ENCODE measurements at places on chromosomes 6 and 20.

GRCh38 chr6:27760464-27760863 is 151.7 kb downstream of the OR2B2 start:
- no peak for DNase-seq

- DNase-seq, result no peak
Measured at GRCh38 chr6:11947575-11947974, 64.5 kb upstream of the HIVEP1 start.

- no peak for DNase-seq
Measured at GRCh38 chr6:135972150-135972549, 120.6 kb downstream of the PDE7B start.

GRCh38 chr6:136007345-136007744 is 155.8 kb downstream of the PDE7B start:
- DNase-seq, result no peak

GRCh38 chr20:33657704-33658095 is 4.4 kb upstream of the C20orf144 start:
- DNase-seq, result no peak

DNA sequence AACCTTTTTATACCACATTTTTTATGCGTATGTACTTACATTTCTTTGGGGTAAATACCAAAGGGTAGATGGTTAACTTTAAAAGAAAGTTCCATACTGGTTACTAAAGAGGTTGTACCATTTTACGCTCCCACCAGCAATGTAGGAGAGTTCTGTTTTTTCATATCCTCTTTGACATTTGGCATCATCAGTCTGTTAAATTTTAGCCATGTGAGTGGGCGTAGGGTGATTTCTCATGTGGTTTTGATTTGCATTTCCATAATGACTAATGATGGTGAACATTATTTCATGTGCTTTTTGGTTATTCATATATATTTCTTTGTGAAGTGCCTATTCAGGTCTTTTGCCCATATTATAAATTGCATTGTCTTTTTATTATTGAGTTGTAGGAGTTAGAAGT is 194.2 kb downstream of the PRL start:
- no peak for DNase-seq

GRCh38 chr6:136069119-136069518 is 181.0 kb downstream of the MTFR2 start:
- DNase-seq, result no peak

GRCh38 chr6:13953061-13953705 is 28.4 kb downstream of the RNF182 start:
- DNase-seq, result no peak

DNA sequence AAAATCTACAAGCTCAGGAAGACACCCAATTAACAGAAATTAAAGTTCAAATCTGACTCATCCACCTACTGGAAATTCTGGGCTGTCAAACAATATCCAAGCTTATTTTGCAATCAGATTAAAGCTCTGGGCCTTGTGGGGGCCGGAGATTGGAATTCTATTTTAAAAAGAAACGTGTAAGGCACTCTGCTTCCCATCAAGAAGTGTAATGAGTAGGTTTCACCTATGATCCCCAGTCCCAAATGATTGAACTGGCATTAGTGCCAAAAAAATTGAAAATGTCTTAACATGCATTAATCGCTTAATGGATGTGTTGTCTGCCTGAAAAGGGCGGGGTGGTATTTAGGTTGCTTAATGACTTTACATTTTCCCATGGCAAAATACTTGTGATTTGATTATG is 542.4 kb upstream of the BTBD3 start:
- no peak for DNase-seq

DNA sequence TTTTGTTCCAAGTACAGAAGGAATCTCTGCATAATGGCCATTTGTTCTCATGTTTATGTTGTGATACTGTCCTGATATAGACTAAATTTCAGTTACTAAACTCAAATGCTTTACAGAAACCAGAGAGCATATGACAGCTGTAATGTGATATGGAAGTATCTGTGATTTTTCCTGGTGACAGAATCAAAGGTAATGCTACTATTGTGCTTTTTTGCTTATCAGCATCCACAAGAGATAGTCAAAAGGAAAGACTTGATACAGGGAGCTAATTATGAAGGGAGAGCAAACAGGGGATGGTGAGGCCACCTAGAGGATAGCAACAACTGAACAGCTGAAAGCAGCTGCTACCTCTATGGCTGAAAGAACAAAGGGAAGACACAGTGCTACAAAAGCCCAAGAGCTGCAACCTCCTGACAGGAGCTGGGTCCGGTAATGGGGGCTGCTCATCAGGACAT is 181.4 kb downstream of the PHF3 start:
- DNase-seq, result no peak

GRCh38 chr6:33905071-33905609 is 101.3 kb upstream of the MLN start:
- no peak for DNase-seq

- DNase-seq, result peak; percentile 5
Measured at GRCh38 chr6:85362652-85363310, 87.1 kb upstream of the NT5E start.

- DNase-seq, result no peak
Measured at GRCh38 chr6:37650071-37650481, 47.6 kb downstream of the MDGA1 start.

- peak; percentile 59 for DNase-seq
Measured at GRCh38 chr6:143405373-143406154, 44.9 kb downstream of the ADAT2 start.

DNA sequence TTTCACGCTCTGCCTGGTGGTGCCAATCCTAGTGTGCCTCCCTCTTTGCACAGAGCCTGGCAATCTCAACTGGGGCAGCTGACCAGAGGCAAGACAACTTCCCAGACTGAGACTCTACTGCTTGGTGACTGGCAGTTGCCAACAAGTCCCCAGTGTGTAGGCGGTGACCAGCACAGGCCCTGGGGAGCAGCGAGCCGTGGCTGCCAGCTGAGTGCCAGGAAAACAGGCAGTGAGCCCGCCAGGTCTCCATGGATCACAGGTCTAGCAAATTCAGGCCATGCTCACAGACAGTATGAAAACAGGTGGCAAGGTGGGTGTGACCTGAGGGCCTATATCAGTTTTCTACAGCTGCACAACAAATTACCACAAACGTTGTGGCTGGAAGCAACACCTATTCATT is 289.9 kb downstream of the KIF16B start:
- DNase-seq, result no peak

DNA sequence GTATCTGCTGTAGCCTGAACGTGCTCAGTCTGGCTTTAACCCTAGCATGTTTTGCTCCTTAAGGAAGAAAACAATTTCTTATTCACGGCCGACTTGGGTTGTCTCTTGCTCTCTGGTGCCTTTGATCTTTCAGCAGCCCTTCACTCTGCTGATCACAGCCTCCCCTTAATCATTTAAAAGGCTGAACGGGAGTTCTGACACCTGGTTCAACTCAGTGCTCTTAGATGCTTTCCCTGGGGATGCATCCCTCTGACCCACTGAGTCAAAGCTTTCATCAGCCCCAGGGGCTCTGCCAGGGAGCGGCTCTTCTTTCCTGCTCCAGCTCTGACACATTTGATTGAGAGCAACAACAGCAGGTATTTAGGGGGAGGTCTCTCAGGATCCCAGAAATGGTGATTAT is 79.0 kb upstream of the FYN start:
- DNase-seq, result no peak

DNA sequence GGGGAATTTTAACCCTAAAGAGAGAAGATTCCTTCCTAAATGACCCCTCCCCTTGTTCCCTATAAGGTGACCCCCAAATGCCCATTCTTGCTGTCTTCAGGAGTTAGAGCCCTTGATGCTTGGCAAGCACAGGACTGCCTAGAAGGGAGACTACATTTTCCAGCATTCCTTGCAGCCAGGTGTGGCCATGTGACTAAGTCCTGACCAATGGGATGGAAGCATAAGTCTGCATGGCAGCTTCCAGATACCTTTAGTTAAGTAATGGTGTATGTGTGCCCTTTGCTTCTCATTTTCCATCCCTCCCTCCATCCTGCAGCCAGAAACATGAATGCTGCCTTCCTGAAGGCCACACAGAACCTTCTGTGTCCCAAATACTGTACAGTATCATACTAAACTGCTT is 5.5 kb downstream of the BFSP1 start:
- DNase-seq, result no peak

- no peak for DNase-seq
Measured at GRCh38 chr20:24422091-24422760, 47.2 kb upstream of the SYNDIG1 start.

- no peak for DNase-seq
Measured at GRCh38 chr6:17504005-17504404, 96.1 kb upstream of the FAM8A1 start.

GRCh38 chr6:81105998-81106397 is 646.5 kb downstream of the TENT5A start:
- no peak for DNase-seq

All from MG63 (cell line).